ENCODE measurements at places on chromosomes 3 and 15.
A peak's percentile ranks its signal among the peaks of the same experiment; 100 is the strongest.

- no peaks in the 10 kb centered on the region for H3K36me3 ChIP-seq
- H3K4me1 ChIP-seq, result peaks cover 6% of the 10 kb centered on the region
- no peak overlapping the region for H3K27ac ChIP-seq
- H3K27me3 ChIP-seq, result peaks cover 30% of the 10 kb centered on the region
These were observed 42.5 kb downstream of the TPRA1 start for GRCh38 chr3:127547761-127548605.

- H3K27ac ChIP-seq, result peak overlapping the region; percentile 83
- H3K27me3 ChIP-seq, result no peaks in the 10 kb centered on the region
- peaks cover 29% of the 10 kb centered on the region for H3K36me3 ChIP-seq
- DNase-seq, result peak; percentile 97
- H3K4me3 ChIP-seq, result peak overlapping the region; percentile 66
These were observed 58.3 kb upstream of the TRAK1 start for GRCh38 chr3:42032693-42033349.

- H3K4me3 ChIP-seq, result no peak overlapping the region
- no peak overlapping the region for H3K27ac ChIP-seq
- DNase-seq, result no peak
- H3K27me3 ChIP-seq, result peaks cover 2% of the 10 kb centered on the region
- no peaks in the 10 kb centered on the region for H3K36me3 ChIP-seq
These were observed 100.4 kb upstream of the NDN start for GRCh38 chr15:23787346-23788105.

GRCh38 chr3:39068556-39068955 lies 16.7 kb downstream of the WDR48 start:
- no peak overlapping the region for H3K4me3 ChIP-seq
- H3K27me3 ChIP-seq, result no peaks in the 10 kb centered on the region
- peaks cover 18% of the 10 kb centered on the region for H3K36me3 ChIP-seq

GRCh38 chr3:158836312-158836711 lies 34.5 kb downstream of the MFSD1 start:
- peaks cover 5% of the 10 kb centered on the region for H3K36me3 ChIP-seq
- no peak overlapping the region for H3K27ac ChIP-seq
- peaks cover 5% of the 10 kb centered on the region for H3K27me3 ChIP-seq
- no peaks in the 10 kb centered on the region for H3K4me1 ChIP-seq
- DNase-seq, result no peak
- no peak overlapping the region for H3K4me3 ChIP-seq

DNA sequence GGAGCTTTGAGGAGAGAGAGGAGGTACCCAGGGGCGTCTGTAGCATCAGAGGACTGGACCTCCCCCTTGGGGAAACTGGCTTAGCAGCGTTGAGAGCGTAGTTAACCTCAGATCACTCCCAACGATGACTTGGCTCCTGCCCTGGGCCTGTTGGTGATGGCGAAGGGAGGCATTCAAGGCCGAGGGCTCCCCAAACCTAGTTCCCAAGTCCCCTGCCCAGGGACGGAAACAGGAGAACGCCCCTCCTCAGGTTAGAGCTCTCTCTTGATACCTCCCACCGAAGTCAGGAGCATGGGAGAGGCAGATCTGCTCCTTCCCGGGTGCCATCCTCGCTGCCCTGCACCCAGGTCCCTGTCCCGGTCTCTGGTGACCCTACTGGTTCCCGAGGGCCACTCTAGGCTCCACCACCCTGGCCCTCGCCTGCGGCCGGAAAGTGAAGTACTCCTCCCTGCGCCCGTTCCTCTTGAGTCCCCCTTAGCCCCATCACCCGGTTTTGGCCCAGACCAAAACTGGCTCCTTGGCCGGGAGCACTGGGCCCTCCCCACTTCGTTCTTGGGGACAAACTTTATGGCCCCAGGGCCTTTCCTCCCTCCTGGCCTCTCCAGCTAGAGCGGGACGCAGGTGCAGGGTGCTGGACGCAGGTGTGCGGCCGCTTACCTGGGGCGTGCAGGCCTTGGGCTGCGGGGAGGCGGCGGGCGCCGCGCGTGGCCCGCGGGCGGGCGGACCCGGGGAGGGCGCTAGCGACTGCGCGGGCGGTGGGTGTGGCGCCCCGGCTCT lies 2.6 kb upstream of the SKOR1 start:
- H3K27ac ChIP-seq, result no peak overlapping the region
- H3K4me3 ChIP-seq, result no peak overlapping the region
- DNase-seq, result no peak
- peaks cover 62% of the 10 kb centered on the region for H3K27me3 ChIP-seq
- H3K4me1 ChIP-seq, result 0 out of 2 replicates have a peak, but pooled peaks cover 7% of the 10 kb centered on the region
- H3K36me3 ChIP-seq, result peaks cover 12% of the 10 kb centered on the region

- peaks cover 53% of the 10 kb centered on the region for H3K36me3 ChIP-seq
- DNase-seq, result peak; percentile 86
- peak overlapping the region; percentile 7 for H3K4me3 ChIP-seq
- H3K4me1 ChIP-seq, result peaks cover 57% of the 10 kb centered on the region
These were observed 23.4 kb downstream of the SACM1L start for GRCh38 chr3:45712434-45713110.

GRCh38 chr15:51887887-51888592 lies 58.6 kb downstream of the TMOD3 start:
- H3K4me1 ChIP-seq, result peaks cover 40% of the 10 kb centered on the region
- H3K27ac ChIP-seq, result no peak overlapping the region
- H3K36me3 ChIP-seq, result peaks cover 20% of the 10 kb centered on the region
- no peak overlapping the region for H3K4me3 ChIP-seq

DNA sequence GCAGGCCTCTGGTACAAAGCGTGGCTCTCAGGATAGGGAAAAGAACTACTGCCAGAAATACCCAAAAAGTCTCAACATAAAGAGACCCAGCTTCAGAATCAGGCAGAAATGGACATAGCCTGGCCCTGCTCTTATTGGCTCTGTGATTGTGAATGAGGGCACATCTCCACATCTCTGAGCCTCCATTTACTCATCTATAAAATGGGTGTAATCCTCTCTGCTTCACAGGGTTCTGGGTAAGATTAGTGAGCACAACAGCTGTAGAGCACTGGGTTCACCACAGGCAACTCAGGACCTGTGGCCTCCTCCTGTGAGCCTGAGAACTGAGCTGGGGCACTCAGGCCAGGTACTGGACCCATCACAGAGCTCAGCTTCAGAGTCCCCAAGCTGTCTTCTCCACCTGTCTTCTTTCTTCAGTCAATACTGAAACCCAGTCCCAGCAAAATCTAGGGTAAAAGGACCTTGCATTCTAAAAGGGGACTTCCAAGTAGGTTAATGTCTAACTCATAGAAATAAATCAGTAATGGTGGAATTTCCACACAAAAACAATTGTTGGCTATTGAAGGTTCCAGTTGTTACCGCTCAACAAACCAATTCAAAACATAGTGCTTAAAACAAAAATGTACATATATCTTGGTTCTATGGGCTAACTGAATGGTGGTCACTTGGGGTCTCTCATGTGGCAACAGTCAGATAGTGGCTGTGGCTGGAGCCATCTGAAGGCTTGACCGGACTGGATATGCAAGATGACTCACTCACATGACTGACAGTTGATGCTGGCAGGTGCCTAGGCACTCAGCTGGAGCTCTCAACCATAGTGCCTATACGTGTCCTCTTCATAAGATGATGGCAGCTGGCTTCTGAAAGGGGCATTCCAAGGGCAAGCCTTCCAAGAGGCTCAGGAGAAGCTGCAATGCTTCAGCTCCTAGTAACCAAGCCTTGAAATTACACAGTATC lies 47.3 kb downstream of the TRIM42 start:
- no peak overlapping the region for H3K4me3 ChIP-seq
- H3K27me3 ChIP-seq, result no peaks in the 10 kb centered on the region
- H3K4me1 ChIP-seq, result no peaks in the 10 kb centered on the region
- H3K36me3 ChIP-seq, result peaks cover 4% of the 10 kb centered on the region
- no peak for DNase-seq

- DNase-seq, result no peak
- peaks cover 28% of the 10 kb centered on the region for H3K27me3 ChIP-seq
- H3K4me1 ChIP-seq, result no peaks in the 10 kb centered on the region
- no peak overlapping the region for H3K27ac ChIP-seq
- H3K4me3 ChIP-seq, result no peak overlapping the region
These were observed 25.6 kb upstream of the ARL8B start for GRCh38 chr3:5096336-5097008.

GRCh38 chr3:78050276-78051065 lies 1010.6 kb downstream of the ROBO2 start:
- H3K4me3 ChIP-seq, result no peak overlapping the region
- no peak for DNase-seq
- no peaks in the 10 kb centered on the region for H3K36me3 ChIP-seq
- peaks cover 5% of the 10 kb centered on the region for H3K27me3 ChIP-seq
- no peak overlapping the region for H3K27ac ChIP-seq
- peaks cover 16% of the 10 kb centered on the region for H3K4me1 ChIP-seq

GRCh38 chr15:69881766-69882165 lies 216.0 kb downstream of the TLE3 start:
- H3K4me3 ChIP-seq, result no peak overlapping the region
- H3K36me3 ChIP-seq, result 0 out of 2 replicates have a peak, but pooled peaks cover 4% of the 10 kb centered on the region
- no peak for DNase-seq
- no peaks in the 10 kb centered on the region for H3K4me1 ChIP-seq
- peaks cover 40% of the 10 kb centered on the region for H3K27me3 ChIP-seq

GRCh38 chr15:43913941-43914340 lies 87.1 kb downstream of the WDR76 start:
- no peaks in the 10 kb centered on the region for H3K27me3 ChIP-seq
- peak overlapping the region; percentile 96 for H3K27ac ChIP-seq
- peaks cover 58% of the 10 kb centered on the region for H3K4me1 ChIP-seq
- no peak for DNase-seq

- peaks cover 35% of the 10 kb centered on the region for H3K27me3 ChIP-seq
- H3K27ac ChIP-seq, result no peak within 1 kb of the TSS
- H3K4me1 ChIP-seq, result peaks cover 5% of the 10 kb centered on the region
- no peaks in the 10 kb centered on the region for H3K36me3 ChIP-seq
These were observed at the start of gene CFAP100 for GRCh38 chr3:126394179-126394976. Gene CFAP100, plus strand, starts transcription at chr3:126394909. Its CDS starts 1,092 bp downstream, at chr3:126396001.

DNA sequence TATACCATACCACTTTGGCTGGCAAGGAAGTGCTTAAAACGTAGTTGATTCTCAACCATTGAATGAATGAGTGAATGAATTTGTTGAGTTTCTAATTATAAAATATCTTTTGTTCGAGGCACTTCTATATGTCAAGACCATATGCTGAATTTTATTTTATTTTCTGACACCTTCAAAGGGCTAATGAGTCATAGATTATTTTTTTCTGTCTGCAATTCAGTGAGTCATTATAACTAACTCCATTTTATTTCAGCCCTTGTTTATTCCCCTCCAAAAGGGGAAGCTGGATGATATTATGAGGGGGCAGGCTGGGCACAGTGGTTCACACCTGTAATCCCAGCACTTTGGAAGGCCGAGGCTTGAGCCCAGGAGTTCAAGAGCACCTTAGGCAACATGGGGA lies 142.4 kb downstream of the P2RY1 start:
- DNase-seq, result no peak
- H3K4me3 ChIP-seq, result no peak overlapping the region
- H3K27me3 ChIP-seq, result no peaks in the 10 kb centered on the region

- no peak overlapping the region for H3K4me3 ChIP-seq
- no peaks in the 10 kb centered on the region for H3K27me3 ChIP-seq
- DNase-seq, result peak; percentile 62
- H3K4me1 ChIP-seq, result peaks cover 13% of the 10 kb centered on the region
- no peaks in the 10 kb centered on the region for H3K36me3 ChIP-seq
These were observed 333.0 kb downstream of the ZNF385D start for GRCh38 chr3:21417991-21418390.

DNA sequence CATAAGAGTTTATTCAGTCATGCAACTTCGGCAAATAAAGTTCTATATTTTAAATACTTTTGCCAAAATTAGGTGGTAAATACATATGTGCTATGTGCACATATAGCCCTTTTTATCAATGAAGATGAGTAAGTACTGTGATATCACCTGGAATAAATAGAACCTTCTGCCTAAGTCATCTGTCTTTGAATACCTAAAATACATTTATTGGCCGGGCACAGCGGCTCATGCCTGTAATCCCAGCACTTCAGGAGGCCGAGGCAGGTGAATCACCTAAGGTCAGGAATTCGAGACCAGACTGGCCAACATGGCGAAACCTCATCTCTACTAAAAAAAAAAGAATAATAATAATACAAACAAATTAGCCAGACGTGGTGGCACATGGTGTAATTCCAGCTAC lies 73.8 kb upstream of the FLNB start:
- H3K36me3 ChIP-seq, result no peaks in the 10 kb centered on the region
- no peaks in the 10 kb centered on the region for H3K4me1 ChIP-seq
- no peak overlapping the region for H3K27ac ChIP-seq
- no peak for DNase-seq

DNA sequence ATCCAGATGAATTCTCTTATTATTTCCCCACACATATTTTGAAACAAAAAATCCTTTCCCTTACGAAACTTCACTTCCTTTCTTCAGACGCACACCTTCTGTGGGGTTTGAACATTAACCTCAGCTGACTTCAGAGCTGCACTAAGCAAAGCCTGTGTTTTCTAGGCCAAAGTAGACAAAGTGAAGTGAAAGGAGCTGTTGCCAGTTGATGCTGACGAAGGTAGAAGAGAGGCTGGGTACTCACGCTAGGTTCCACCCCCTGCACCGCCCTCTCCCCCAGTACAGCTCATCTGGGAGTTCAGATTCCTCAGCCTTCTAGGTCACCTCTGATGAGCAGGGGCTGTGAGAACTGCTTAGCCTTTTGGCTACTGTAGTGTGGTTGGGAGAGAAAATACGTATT lies 24.1 kb downstream of the DUT start:
- peak overlapping the region; percentile 57 for H3K27ac ChIP-seq
- peak overlapping the region; percentile 64 for H3K4me3 ChIP-seq
- H3K27me3 ChIP-seq, result no peaks in the 10 kb centered on the region

- H3K36me3 ChIP-seq, result peaks cover 6% of the 10 kb centered on the region
- H3K4me1 ChIP-seq, result peaks cover 37% of the 10 kb centered on the region
- peak overlapping the region; percentile 0 for H3K4me3 ChIP-seq
- H3K27ac ChIP-seq, result peak overlapping the region; percentile 36
These were observed 516.7 kb downstream of the FOXP1 start for GRCh38 chr3:71066849-71067261.

DNA sequence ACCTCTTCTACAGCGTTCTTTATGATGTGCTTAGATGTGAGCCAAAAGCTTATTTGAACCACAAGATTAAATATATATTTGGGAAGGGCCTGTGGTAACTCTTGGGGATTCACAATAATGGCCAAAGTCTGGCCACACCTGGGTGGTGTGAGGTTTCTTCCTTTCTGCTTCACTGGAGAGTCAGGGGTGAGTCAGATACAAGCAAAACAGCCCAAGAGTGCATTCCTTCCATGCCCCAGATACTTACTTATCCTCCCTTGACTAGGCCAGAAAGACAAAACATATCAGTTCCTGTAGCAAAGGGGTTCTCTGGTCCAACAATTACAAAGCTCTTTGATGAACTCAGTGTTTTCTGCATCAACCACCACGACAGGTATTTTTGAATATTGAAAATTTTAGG lies 941 bp downstream of the ZBED2 start:
- H3K36me3 ChIP-seq, result 0 out of 2 replicates have a peak, but pooled peaks cover 3% of the 10 kb centered on the region
- H3K4me1 ChIP-seq, result peaks cover 89% of the 10 kb centered on the region
- H3K27me3 ChIP-seq, result no peaks in the 10 kb centered on the region
- H3K27ac ChIP-seq, result peak overlapping the region; percentile 72

GRCh38 chr15:98893401-98893800 lies 114.2 kb downstream of the PGPEP1L start:
- peaks cover 1% of the 10 kb centered on the region for H3K27me3 ChIP-seq
- peaks cover 18% of the 10 kb centered on the region for H3K36me3 ChIP-seq
- H3K4me1 ChIP-seq, result peaks cover 89% of the 10 kb centered on the region
- no peak overlapping the region for H3K4me3 ChIP-seq

GRCh38 chr3:122626515-122627180 lies 49.2 kb downstream of the PARP15 start:
- no peak overlapping the region for H3K4me3 ChIP-seq
- H3K36me3 ChIP-seq, result no peaks in the 10 kb centered on the region

Data from HFFc6 (cell line).